Esophagus squamous epithelium (tissue), 5 donors: ENCODE measurements at places on chromosomes 16 and 17. TPM values are rescaled to one million over a fixed set of nuclear protein-coding genes. Genes with fewer than 3 reads are reported as not detected.

- H3K4me1 ChIP-seq, result peaks cover 20% of the 10 kb centered on the region
- peak within 1 kb of the TSS; percentile 87 for H3K4me3 ChIP-seq
- no peak for DNase-seq
- H3K27ac ChIP-seq, result peak within 1 kb of the TSS; percentile 87
Observed at GRCh38 chr16:57091975-57092785, at the start of gene CPNE2. TSS of gene CPNE2 (plus strand) at chr16:57092583. CDS start at chr16:57110743, 18,160 bp downstream.

- no peak overlapping the region for H3K4me3 ChIP-seq
- peaks cover 18% of the 10 kb centered on the region for H3K4me1 ChIP-seq
- no peaks in the 10 kb centered on the region for H3K36me3 ChIP-seq
- H3K27me3 ChIP-seq, result no peaks in the 10 kb centered on the region
- H3K27ac ChIP-seq, result no peak overlapping the region
Observed at GRCh38 chr17:50853781-50854180, 12.4 kb downstream of the TOB1 start.

- H3K27ac ChIP-seq, result no peak overlapping the region
- H3K27me3 ChIP-seq, result no peaks in the 10 kb centered on the region
Observed at GRCh38 chr17:36578671-36579070, 13.0 kb upstream of the DHRS11 start.

Gene DNAH9
- total RNA-seq, result 0.18 TPM

- H3K36me3 ChIP-seq, result no peaks in the 10 kb centered on the region
- no peak for DNase-seq
- no peaks in the 10 kb centered on the region for H3K4me1 ChIP-seq
- no peak overlapping the region for H3K27ac ChIP-seq
Observed at GRCh38 chr17:37671824-37672547, 28.7 kb upstream of the DDX52 start.

- H3K27me3 ChIP-seq, result no peaks in the 10 kb centered on the region
- DNase-seq, result no peak
Observed at GRCh38 chr17:80364091-80364691, 50.8 kb upstream of the ENDOV start.

GRCh38 chr16:15672514-15673167 is 22.6 kb downstream of the NDE1 start:
- H3K27me3 ChIP-seq, result no peaks in the 10 kb centered on the region
- peak overlapping the region; percentile 86 for H3K27ac ChIP-seq
- peaks cover 24% of the 10 kb centered on the region for H3K4me1 ChIP-seq
- no peaks in the 10 kb centered on the region for H3K36me3 ChIP-seq
- DNase-seq, result peak; percentile 58

Gene KRT27
- total RNA-seq, result not detected

DNA sequence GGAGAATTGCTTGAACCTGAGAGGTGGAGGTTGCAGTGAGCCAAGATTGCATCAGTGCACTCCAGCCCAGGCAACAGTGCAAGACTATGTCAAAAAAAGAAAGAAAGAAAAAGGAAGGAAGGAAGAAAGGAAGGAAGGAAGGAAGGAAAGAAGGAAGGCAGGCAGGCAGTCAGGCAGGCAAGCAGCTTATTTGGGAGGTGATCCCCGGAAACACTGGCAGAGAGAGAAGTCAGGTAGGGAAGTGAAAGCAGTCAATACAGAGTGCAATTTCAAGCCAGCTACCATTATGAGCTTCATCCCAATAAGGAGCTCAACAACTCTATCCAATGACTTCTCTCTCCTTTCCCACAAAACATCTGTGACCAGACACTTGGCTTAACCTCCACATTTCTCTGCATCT is 83.0 kb upstream of the TBC1D3K start:
- H3K27me3 ChIP-seq, result no peaks in the 10 kb centered on the region
- no peak overlapping the region for H3K27ac ChIP-seq
- H3K36me3 ChIP-seq, result no peaks in the 10 kb centered on the region

- peaks cover 29% of the 10 kb centered on the region for H3K36me3 ChIP-seq
- no peaks in the 10 kb centered on the region for H3K27me3 ChIP-seq
- peaks cover 29% of the 10 kb centered on the region for H3K4me1 ChIP-seq
- peak within 1 kb of the TSS; percentile 62 for H3K4me3 ChIP-seq
- H3K27ac ChIP-seq, result peak within 1 kb of the TSS; percentile 98
Observed at GRCh38 chr17:42536048-42536371, at the start of gene NAGLU. TSS of gene NAGLU (plus strand) at chr17:42536241. CDS start at chr17:42536273, 32 bp downstream.

DNA sequence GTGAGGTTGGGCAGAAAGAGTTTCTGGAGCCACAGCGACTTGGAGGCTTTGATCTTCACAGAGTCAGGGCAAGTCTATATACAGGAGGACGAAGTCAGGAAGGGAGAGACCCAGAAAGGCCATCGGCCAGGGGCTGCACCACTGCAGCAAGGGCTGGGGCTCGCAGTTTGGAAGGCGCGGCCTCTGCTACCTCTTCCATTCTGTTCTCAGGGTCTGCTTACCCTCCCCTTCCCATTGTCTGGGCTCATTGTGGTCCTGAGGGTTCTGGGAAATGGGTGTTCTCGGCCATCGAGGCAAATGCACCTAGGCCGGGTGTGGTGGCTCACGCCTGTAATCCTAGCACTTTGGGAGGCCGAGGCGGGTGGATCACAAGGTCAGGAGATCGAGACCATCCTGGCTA is 16.0 kb downstream of the ST6GALNAC1 start:
- no peaks in the 10 kb centered on the region for H3K27me3 ChIP-seq
- H3K27ac ChIP-seq, result no peak overlapping the region
- H3K4me3 ChIP-seq, result no peak overlapping the region
- H3K36me3 ChIP-seq, result no peaks in the 10 kb centered on the region

GRCh38 chr17:69558796-69559195 is 144.3 kb downstream of the MAP2K6 start:
- H3K4me3 ChIP-seq, result no peak overlapping the region
- no peaks in the 10 kb centered on the region for H3K27me3 ChIP-seq
- H3K27ac ChIP-seq, result no peak overlapping the region
- no peak for DNase-seq

- H3K4me3 ChIP-seq, result no peak overlapping the region
- H3K27me3 ChIP-seq, result no peaks in the 10 kb centered on the region
- no peak for DNase-seq
- H3K36me3 ChIP-seq, result no peaks in the 10 kb centered on the region
Observed at GRCh38 chr16:66486773-66487579, 59.9 kb downstream of the BEAN1 start.

GRCh38 chr17:69651921-69652320 is 237.4 kb downstream of the MAP2K6 start:
- H3K4me1 ChIP-seq, result peaks cover 7% of the 10 kb centered on the region
- H3K27me3 ChIP-seq, result no peaks in the 10 kb centered on the region
- H3K4me3 ChIP-seq, result no peak overlapping the region
- no peak for DNase-seq
- H3K36me3 ChIP-seq, result no peaks in the 10 kb centered on the region

DNA sequence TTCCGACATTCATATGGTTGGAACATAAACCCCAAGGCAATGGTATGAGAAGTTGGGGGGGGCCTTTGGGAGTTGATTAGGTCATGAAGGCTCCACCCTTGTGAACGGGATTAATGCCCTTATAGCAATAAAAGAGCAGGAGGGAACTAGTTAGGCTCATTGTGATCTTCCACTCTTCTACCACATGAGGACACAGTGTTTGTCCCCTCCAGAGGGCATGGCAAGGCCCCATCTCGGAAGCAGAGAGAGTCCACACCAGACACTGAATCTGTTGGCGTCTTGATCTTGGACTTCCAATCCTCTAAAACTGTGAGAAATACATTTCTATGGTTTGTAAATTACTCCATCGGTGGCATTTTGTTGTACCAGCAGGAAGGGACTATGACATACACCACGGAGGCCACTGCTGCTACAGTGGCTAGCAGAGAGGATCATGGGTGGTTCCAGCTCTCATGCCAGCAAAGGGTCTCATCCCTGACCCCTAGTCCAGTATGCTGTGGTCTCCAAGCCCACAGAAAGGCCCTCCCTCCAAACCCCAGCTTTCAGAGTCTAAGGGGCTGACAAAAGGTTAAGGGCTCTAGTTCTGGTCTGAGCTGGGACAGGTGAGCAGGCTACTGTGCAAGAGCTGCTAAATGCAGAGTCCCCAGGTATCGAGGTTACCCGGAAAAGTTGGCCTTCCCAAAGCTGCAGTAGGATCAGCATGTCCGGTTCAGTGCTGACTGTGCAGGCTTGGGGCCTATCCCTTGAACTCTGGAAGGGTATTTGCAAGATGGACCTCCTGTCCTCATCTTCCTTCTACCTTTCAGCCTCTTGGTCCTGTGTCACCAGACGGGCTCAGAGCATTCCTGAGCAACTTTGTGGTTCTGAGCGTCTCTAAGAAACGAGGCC is 12.2 kb downstream of the CCR7 start:
- no peak for DNase-seq
- H3K27me3 ChIP-seq, result no peaks in the 10 kb centered on the region
- H3K4me1 ChIP-seq, result peaks cover 79% of the 10 kb centered on the region
- H3K36me3 ChIP-seq, result no peaks in the 10 kb centered on the region
- H3K4me3 ChIP-seq, result no peak overlapping the region
- peak overlapping the region; percentile 71 for H3K27ac ChIP-seq

- no peak overlapping the region for H3K27ac ChIP-seq
- DNase-seq, result no peak
- peaks cover 19% of the 10 kb centered on the region for H3K4me1 ChIP-seq
- no peaks in the 10 kb centered on the region for H3K27me3 ChIP-seq
Observed at GRCh38 chr16:10565167-10565566, 15.2 kb downstream of the EMP2 start.

GRCh38 chr16:89504091-89504490 is 4.1 kb upstream of the SPG7 start:
- no peak overlapping the region for H3K27ac ChIP-seq
- H3K36me3 ChIP-seq, result no peaks in the 10 kb centered on the region
- no peaks in the 10 kb centered on the region for H3K27me3 ChIP-seq
- H3K4me1 ChIP-seq, result peaks cover 21% of the 10 kb centered on the region

DNA sequence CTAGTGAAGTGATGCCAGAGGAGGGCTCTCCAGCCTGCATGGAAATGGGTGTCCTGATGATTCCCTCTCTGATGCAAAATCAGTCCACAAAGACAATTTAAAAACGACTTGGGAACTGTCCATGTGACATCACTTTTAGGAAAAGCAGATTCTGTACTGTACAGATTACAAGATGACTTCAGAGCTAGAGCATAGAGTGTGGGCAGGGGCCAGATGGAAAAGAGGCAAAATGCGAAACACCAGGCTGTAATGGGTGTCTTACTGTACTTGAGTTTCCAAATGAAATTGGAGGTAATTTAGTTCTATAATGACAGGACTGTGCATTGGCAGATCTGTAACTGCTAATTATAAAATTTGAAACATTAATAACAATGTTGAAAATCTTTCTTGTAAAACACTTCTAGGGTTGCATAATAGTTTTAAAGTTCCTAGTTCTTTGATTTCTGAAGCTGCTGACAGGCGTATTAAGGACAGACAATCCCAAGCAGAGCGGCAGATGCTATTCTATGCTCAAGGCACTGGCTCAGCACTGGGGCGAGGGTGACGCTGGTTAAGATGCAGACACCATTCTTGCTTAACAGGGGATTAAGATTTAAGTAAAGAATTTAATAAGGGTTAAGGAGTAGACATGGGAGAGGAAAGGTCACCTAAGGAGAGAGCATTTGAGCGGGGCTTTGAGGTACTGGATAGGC is 29.6 kb downstream of the OGFOD1 start:
- H3K4me1 ChIP-seq, result no peaks in the 10 kb centered on the region
- no peak overlapping the region for H3K4me3 ChIP-seq
- no peaks in the 10 kb centered on the region for H3K27me3 ChIP-seq
- H3K36me3 ChIP-seq, result no peaks in the 10 kb centered on the region

DNA sequence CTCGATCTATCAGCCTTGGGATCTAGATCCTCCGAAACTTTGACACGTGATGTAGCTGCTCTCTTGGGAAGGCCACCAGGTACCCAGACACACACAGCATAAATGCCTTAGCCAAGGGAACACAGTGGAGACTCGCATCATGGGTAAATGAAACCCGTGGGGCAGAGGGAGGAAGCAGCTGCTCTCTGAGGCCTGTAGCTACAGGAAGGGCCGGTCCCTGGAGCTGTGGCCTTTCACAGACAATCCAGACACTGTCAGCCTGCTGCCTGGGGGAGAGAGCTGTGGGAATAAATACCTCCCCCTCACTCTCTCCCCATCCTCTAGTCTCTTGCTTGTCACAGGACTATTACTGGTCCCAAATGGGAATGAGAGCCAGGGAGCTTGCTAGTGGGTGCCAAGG is 351.2 kb downstream of the UTP18 start:
- no peak overlapping the region for H3K27ac ChIP-seq
- no peaks in the 10 kb centered on the region for H3K27me3 ChIP-seq
- no peaks in the 10 kb centered on the region for H3K4me1 ChIP-seq
- no peaks in the 10 kb centered on the region for H3K36me3 ChIP-seq
- DNase-seq, result no peak

Gene TMEM238L
- total RNA-seq, result 1.1 TPM

DNA sequence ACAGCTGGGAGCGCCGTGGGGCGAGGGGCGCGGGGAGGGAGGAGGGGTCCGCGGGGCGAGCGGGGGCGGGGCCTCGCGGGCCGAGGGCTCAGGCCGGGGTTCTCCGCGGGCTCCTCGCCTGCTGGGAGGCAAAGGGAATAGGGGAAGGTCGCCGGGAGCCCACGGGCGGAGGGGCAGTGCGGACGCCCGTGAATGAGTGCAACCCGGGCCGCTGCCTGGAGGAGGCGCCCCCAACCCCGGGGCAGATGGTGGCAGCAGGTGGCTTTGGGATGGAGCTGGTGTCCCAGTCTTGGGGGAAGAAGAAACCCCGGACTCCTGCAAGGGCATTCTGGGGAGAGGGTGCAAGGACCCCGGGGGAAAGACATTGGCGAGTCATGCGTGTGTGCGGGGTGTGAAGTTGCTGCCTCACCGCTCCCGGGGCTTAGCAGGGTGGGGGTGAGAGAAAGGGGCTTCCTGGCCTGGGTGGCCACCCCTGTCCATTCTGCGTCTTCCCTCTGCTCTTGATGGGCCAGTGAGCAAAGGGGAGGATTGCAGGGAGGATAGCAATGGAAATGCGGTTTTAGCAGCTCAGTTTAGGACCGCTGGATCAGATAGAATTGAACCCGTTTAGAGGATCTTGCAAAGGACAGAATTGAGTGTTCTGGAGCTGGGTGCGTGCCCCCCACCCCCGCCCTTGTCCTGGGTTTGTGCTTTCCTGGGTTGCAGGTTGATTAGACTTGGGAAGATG is 526 bp downstream of the KIAA0513 start:
- DNase-seq, result no peak
- peaks cover 35% of the 10 kb centered on the region for H3K4me1 ChIP-seq
- peak overlapping the region; percentile 87 for H3K27ac ChIP-seq

GRCh38 chr16:71260995-71261394 is 28.2 kb downstream of the CMTR2 start:
- H3K4me1 ChIP-seq, result no peaks in the 10 kb centered on the region
- no peaks in the 10 kb centered on the region for H3K36me3 ChIP-seq
- no peaks in the 10 kb centered on the region for H3K27me3 ChIP-seq

Gene CES5A
- total RNA-seq, result not detected

GRCh38 chr16:82651921-82652601 is 25.3 kb downstream of the CDH13 start:
- DNase-seq, result no peak
- H3K4me3 ChIP-seq, result no peak overlapping the region
- no peak overlapping the region for H3K27ac ChIP-seq
- H3K27me3 ChIP-seq, result no peaks in the 10 kb centered on the region
- no peaks in the 10 kb centered on the region for H3K36me3 ChIP-seq
- peaks cover 23% of the 10 kb centered on the region for H3K4me1 ChIP-seq

GRCh38 chr17:41702712-41703111 is 9.4 kb upstream of the GAST start:
- H3K4me3 ChIP-seq, result no peak overlapping the region
- DNase-seq, result no peak
- no peaks in the 10 kb centered on the region for H3K4me1 ChIP-seq
- no peaks in the 10 kb centered on the region for H3K36me3 ChIP-seq
- H3K27me3 ChIP-seq, result no peaks in the 10 kb centered on the region

GRCh38 chr17:43411749-43412148 is 13.0 kb downstream of the ARL4D start:
- H3K27me3 ChIP-seq, result no peaks in the 10 kb centered on the region
- peaks cover 18% of the 10 kb centered on the region for H3K4me1 ChIP-seq
- H3K4me3 ChIP-seq, result no peak overlapping the region
- DNase-seq, result no peak
- no peak overlapping the region for H3K27ac ChIP-seq

Gene RNF222
- total RNA-seq, result 15.7 TPM
